ENCODE measurements at places on chromosomes 7 and 10. TPM values are rescaled to one million over a fixed set of nuclear protein-coding genes. Genes with fewer than 3 reads are reported as not detected.

ABCB1 gene
- total RNA-seq = 0.08 TPM

SDK1 gene
- 0.53 TPM for total RNA-seq

TFEC gene
- not detected for total RNA-seq

TRIL gene
- total RNA-seq = not detected

PHKG1 gene
- 0.31 TPM for total RNA-seq

CYP2E1 gene
- total RNA-seq = 0.26 TPM

SH2D4B gene
- total RNA-seq = 0.06 TPM

THSD7A gene
- 1.4 TPM for total RNA-seq
